Head of caudate nucleus (tissue), 42 donors: ENCODE measurements at places on chromosomes 12 and 14.

- no peak for DNase-seq
Measured at GRCh38 chr14:39303115-39303514, 69.4 kb downstream of the MIA2 start.

DNA sequence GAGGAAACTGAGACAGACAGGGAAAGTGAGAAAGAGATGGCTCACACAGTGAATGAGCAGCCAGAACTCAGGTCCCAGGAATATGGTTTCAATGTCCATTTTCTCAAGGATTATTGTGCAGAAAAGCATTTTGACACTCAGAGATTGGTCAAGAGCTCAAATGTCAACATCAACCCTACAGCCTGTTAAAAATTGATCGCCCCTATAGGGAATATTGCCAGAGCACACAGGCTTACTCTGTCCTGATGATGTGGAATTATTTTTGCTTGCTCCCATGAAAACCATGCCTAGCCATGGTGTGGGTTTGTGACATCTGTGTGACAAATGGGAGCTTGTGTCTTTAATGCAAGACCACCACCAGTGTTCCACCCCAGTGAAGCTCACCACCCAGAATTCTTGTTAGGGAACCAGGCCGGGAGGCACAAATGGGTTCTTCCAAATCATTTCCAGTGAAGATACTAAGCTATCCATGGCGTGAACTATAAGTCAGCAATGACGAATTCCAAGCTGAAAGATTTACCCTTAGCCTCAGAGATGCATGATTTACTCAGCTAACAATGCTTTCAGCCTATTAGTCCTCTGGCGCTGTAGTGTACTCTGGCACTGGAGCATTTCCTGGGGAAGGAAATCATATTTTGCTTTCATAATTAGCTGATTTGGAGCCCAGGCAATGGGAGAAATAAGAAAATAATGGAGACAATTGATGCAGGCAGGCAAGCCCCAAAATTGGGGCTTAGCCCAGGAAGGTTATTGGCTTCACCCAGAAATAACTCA lies 1188.2 kb upstream of the TMEM132C start:
- no peak for DNase-seq

- no peak for DNase-seq
Measured at GRCh38 chr14:94376108-94376975, 12.1 kb downstream of the SERPINA1 start.

DNA sequence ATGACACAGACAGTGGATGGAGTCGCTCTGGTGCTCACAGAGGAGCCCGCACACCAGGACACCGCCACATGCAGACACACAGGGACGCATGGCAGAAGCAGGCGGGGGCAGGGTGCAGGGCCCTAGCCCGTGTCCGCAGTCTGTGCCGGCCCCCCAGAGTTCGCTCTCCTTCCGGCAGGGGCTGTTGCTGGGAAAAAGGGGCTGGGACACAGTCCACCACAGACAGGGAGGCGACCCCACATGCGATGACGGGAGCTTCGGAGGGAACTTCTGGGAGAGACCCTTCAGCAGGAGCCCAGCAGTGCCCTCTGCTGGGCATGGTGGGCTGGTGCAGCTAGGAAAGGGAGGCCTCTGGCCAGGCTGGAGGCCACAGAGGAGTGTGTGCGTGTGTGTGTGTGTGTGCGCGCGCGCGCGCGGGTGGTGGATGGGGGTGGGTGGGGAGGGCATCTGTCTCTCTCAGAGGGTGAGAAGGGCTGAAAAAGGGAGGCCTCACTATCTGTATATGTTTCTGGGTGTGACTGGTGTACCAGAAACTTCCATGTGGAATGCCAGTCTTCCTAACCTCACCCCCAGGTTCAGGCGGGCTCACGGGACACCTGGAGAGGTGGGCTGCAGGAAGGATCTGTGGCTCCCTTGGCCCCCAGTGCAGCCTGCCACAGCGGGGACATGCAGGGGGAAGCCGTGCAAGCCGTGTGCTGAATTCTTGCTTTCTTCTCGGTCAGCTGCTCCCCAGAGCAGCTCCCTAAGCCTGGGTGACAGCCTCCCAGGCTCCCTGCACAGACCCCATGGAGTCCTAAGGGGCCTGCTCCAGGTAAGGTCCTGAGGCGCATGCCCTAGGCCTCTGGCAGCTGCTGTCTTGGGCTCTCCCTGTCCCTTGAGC lies 60.7 kb downstream of the PLEKHG3 start:
- DNase-seq: peak; percentile 79

DNA sequence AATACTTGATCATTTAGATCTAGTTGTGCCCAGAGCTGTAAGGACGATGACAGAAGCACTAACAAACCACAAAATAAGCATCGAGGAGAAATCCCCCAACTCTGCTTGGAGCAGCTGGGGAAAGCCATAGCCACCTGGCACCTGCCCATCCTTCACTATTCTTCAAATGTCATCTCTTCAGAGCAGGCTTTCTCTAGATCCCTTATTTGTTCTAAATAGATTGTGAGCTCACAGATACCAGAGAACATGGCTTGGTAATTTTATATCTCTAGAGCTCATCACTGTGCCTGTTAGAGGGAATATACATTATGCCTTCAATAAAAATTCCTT lies 50.9 kb downstream of the GRIP1 start:
- DNase-seq: no peak

GRCh38 chr14:33596211-33597080 lies 354.4 kb downstream of the EGLN3 start:
- no peak for DNase-seq

- DNase-seq: no peak
Measured at GRCh38 chr14:87041290-87042020, 951.5 kb downstream of the GALC start.

- no peak for DNase-seq
Measured at GRCh38 chr14:65159281-65160062, 57.2 kb upstream of the MAX start.

- peak; percentile 93 for DNase-seq
Measured at GRCh38 chr14:105480807-105481801, 5.6 kb upstream of the CRIP1 start.

GRCh38 chr12:110270125-110270962 lies 10.7 kb upstream of the ATP2A2 start:
- DNase-seq: no peak
